ENCODE measurements at places on chromosomes 7 and 10.

DNA sequence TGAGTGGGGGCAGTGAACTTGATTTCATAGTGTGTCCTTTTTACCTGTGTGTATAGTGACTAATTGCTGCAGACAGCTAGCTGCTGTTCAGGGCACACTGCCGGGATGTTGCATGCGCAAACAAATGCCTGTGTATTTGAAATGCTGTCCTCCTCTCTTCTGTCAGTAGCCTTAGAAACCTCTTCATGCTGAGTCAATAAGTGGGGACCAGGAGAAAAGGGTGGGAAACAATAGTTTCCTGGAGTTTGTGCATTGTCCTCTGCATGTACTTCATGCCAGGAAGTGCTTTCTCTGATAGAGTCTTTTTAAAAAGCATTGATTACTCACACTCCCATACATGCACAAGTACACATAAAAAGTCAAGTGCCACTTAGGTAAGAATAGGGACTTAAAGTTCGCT is 1183.7 kb upstream of the CELF2 start:
- DNase-seq, result no peak

DNA sequence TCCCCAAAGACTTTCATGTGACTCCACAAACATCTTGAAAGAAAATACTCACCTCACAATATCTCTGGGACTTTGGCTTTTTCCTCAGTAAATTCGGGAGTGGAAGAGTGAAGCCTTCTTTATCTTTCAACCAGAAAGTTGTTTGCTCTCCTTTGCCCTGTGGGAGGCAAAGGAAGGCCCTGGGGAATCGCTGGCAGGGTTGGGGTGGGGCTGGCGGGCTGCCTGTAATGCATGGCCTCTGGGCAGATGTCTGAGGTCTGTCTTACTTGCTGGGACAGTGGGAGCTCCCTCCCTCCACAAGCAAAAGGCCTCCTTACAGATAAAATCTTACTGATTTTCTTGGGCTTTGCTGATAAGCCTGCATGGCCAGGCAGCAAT is 24.9 kb downstream of the TECTB start:
- DNase-seq, result no peak

- no peak for DNase-seq
Observed at GRCh38 chr10:108434559-108435252, 1270.2 kb upstream of the SORCS1 start.

DNA sequence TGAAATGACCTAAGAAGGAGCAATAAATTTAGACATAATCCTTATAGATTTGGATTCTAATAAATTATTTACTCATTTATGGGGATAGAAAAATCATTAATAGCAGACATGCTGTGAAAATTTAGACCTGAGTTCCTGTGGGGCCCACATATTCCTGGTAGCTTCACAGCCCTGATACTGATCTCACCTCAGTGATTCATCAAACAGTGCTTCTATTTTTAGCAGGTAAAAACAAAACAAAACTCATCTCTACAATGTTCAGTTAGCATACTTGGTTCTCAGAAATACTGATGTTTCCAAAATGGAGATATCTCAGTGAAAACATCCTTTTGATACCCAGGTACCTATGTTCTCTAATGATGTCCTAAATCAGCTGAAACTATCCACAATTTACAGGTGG is 841.1 kb upstream of the SORCS1 start:
- DNase-seq, result no peak

- DNase-seq, result no peak
Observed at GRCh38 chr7:117493460-117493859, 13.6 kb downstream of the CFTR start.

DNA sequence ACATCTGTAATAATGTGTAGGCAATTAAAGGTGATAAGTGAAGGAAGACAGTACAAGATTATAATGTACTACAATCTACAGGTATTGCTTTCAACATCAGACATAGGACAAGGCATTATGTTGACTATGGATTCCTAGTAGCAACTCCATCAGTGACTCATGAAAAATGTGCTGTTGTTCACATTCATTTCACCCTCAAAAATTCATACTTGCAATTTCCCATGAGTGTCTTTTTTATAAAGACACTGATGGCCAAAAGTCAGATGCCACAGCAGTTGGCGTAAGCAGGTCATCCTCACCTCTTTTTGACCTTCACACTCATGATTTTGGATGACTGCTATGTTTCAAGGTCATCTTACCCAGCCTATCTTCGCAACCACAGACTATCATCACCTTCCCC is 100.0 kb upstream of the AMPH start:
- DNase-seq, result no peak

DNA sequence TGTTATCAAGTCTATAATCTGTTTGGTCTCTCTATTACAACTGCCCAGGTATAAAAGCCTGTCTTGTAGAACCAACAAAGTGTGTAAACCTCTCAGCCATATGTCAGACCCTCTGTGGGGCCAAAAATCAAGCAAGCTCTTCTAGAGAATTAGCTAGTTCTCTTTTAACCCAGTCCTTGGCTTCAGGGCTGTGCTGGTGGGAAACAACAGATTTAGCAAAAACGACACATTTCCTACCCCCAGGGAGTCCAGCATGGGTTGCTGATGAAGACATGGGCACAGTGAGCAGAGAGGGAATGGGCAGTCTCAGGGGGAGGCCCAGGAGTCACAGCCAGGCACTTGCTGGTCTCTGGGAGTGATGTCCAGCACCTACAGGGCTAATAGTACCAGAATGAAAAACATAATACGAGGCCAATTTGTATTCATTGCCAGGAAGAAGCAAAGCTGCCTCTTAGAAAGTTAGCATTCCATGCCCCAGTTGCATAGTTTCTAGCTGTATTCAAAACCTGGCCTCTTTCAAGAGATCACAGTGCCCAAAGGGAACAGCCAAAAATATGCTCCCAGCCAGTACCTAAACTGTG is 80.1 kb downstream of the FRMD4A start:
- no peak for DNase-seq

DNA sequence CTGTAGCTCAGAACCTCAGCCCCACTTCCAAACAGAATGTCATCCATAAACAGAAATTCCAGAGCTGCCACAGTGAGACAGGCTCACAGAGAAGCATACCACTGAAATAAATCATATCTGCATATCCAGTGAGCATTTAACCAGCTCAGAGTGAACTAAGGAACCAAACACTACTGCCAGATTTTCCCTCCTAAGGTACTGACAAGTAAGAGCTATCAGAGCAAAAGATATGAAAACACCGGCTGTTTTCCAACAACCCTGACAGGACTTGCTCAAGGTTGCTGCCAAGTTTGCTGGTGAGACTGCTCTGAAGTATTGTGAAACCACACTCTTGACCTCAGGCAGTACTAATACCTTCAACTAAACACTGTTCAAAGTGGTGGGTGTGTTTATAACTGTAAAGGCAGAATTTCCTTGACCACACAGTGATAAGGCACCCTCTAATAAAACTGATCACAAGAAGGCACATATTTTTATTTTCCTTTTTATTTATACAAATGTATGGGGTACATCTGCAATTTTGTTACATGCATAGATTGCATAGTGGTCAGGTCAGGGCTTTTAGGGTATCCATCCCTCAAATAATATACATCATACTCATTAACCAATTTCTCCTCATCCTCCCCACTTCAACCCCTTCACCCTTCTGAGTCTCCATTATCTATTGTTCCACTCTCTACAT is 18.3 kb downstream of the SGMS1 start:
- DNase-seq, result no peak

GRCh38 chr10:61907011-61907410 is 5.5 kb downstream of the ARID5B start:
- no peak for DNase-seq

GRCh38 chr7:18313965-18314364 is 181.6 kb upstream of the HDAC9 start:
- DNase-seq, result no peak

DNA sequence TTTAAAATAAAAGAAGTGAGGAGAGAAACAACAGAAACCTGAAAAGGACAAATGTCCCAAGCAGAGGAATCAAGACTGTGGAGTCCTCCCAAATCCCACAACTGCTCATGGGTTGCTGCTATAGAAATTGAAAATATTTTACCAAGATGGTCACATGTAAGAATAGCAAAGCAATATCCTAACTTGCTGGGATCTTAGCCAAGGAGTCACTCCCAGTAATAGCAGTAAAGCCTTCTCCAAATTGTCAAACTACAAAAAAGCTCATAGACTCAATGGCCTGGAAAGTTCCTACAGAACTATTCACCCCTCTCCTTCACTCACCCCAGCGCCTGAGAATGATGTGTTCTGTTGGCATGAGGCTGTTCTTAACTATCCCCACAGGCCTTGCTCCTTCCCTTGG is 186.5 kb downstream of the ELMO1 start:
- no peak for DNase-seq

Measured in activated CD8-positive, alpha-beta memory T cell treated with anti-CD3 and anti-CD28 coated beads for 24 hours (primary cell).